ENCODE measurements at places on chromosomes 3 and 15.

DNA sequence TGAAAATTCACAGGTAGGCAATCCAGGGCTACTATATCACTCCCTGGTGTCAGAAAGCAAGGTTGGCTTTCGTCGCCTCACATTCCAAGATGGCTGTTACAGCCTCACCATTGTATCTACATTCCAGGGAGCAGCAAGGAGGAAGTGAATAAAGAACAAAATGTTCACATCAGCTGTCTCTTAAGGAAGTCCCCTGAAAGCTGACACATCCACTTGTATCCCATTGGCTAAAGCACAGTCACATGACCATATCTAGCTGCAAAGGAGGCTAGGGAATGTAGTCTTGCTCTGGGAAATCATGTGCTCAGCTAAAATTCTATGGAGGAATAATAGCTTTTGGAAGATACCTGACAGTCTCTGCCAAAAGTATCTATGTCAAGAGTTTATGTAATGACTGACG is 12.8 kb upstream of the GATA2 start:
- no peak for DNase-seq

DNA sequence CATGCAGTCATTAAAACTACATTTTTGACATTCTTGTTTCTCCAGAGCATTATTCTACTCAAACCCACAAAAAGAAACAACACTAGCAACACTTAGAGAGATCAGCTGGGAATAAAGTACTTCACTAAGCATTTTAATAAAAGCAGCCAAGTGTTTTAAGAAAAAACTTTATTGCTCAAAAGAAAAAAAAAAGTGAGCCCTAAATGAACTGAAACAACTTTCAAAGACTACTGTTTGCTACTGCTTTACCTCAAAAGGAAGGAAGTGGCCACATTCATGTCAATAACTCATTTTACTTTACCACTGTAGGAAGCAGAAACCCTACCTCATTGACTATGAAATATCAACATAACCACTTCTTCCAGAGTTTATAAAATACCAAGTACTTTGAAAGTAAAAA is 91.3 kb downstream of the UACA start:
- DNase-seq: no peak

DNA sequence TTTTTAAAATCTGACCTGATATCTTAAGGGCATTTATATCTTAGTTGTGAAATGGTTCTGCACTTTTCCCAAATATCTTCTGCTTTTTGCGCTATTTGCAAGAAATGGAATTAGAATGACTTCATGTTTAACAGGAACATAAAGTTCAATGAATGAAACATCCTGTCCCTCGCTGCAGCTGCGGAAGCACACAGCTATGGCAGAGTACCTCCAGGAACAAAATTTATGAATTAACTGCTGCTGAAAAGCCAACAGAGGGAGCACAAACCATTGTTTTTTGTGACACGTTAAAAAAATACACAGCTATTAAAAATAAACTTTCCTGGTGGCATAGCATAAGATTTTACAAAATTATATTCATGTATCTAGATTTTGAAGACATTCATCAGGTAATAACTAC is 404.4 kb upstream of the MDFIC2 start:
- no peak for DNase-seq

GRCh38 chr3:182692695-182693094 is 100.6 kb upstream of the ATP11B start:
- DNase-seq: no peak

GRCh38 chr3:183027276-183027675 is 46.9 kb upstream of the DCUN1D1 start:
- DNase-seq: no peak

GRCh38 chr3:175301741-175302140 is 442.6 kb downstream of the NAALADL2 start:
- DNase-seq: no peak

GRCh38 chr3:141686466-141687291 is 51.4 kb upstream of the RNF7 start:
- DNase-seq: peak; percentile 72

GRCh38 chr15:39078026-39078425 is 502.9 kb upstream of the THBS1 start:
- no peak for DNase-seq

GRCh38 chr15:22956257-22956977 is 23.8 kb downstream of the CYFIP1 start:
- no peak for DNase-seq
